AG10803 (cell line): ENCODE measurements at places on chromosomes 7 and 10.

GRCh38 chr7:64463636-64464375 is 99.1 kb downstream of the ZNF680 start:
- DNase-seq, result peak; percentile 58

DNA sequence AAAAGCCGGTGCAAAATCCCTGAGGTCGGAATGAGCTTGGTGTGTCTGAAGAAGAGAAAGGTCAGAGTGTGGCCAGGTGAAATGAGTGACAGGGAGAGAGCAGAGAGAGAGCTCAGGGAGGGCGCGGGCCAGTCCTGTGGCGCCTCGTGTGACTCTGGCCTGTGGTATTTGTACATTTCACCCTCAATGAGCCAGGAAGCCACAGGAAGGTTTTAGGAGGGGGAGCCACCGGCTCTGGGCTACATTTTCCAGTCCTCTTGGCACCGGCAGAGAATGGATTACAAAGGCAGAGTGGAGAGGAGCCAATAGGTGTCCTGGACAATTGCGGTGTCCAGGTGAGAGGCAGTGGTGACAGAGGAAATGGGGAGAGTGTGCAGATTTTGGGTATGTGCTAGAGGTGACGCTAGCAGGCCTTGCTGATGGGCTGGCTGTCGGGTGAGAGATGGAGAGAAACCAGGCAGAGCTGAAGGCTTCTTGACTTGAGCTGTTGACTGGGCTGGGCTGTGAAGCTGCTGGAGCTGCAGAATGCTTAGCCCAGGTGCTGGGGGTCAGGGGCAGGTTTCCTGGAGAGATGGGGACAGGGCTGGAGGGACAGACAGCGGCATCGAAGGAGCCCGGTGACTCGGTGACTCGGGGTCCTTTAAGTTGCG is 38.1 kb downstream of the COL13A1 start:
- peak; percentile 63 for DNase-seq

GRCh38 chr10:5812283-5813090 is 747 bp downstream of the GDI2 start:
- peak; percentile 16 for DNase-seq

DNA sequence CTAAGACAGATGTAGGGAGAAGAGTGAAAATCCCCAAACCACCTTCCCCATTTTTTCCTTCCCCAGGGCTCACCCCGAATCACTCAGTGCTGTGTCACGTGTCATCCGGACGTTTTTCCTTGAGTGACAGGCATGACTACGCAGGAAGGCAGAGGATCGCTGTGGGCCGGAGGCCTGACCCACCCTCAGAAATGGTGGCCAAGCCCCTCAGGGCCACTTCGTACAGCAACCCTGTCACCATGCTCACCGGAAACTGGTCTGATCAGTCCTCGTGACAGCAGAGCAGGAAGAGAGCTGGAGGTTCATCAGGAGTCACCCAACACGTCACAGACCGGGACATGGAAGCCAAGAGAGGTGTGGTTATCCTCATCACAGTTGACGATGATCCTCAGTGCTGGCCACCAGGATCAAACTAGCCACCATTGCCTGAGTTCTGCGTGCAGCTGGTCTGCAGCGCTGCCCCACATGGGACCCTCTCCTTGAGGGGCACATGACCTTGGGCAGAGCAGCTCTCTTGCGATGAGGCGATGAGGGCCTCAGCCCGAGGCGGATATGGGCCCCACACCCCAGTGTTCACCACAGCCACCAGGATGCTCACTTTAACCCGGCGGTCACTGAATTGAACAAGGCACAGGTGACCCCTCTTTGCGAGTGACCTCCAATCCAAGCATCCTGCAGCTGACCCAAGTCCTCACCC is 99.3 kb upstream of the INSIG1 start:
- DNase-seq, result no peak

DNA sequence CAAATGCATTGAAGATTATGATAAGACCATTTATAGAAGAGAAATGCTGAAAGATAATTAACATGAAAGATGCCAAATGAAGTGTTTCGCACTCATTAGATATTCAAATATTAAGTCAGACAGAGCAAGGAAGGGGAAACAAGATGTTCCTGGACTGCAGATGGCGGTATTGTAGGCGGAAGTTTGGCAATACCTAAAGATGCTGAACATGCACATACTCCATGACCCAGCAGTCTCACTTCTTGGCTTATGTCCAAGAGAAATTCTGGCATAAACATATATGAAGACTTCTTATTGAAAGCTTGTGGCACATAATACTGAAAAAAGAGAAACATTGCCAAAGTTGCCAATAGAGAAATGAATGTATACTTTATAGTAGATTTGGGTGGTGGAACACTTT is 325.4 kb upstream of the SEMA3C start:
- peak; percentile 13 for DNase-seq

DNA sequence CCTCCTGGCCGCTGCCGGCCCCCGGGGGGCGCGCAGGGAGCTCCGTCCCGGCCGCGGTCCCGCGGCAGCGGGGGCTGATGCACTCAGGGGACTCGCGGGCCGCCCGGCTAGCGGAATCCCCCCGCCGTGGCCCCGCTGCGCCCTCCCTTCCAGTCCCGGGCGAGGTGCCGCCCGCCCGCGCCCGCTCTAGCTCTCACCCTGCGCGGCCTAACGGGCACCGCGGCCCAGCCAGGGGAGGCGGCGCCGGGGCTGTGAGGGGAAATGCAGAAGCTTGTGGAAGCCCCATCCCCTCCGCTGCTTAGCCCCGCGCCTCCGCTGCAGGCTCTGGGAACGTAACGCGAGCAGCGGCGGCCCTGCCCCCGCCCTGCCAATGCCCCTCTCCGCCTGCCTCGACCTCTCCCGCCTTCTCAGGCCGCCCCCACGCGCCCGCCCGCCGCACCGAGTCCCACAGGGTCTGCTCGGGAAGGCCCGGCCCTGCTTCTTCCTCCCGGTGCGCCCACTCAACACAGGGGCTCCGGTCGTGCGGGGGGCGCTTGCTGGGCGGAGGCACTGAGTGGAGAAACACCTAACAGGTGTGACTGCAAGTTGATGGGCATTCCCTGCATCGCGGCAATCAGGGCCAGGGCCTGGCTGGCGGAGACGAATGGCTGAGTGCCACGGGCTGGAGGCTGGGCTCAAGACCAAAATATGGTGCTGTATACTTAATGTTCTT is 384 bp upstream of the TMEM229A start:
- DNase-seq, result no peak

GRCh38 chr7:4051696-4052095 is 630.4 kb upstream of the FOXK1 start:
- DNase-seq, result no peak

DNA sequence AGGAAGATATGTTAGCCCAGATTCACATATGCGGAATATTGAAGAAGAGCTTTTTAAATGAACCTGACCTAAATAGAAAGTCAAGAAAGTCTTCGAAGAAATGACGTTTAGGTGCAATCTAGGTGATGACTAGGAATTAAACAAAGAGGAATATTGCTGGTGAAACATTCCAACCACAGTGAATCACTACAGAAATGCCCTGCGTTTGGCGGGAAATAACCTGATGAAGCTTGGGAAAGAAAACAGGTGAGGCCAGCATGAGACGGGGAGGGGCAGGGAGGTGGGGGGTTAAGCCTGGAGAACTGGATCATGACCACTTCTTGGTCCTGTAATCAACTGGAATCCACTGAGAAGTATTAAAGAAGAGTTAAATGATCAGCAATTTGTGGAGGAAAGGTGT is 299.4 kb upstream of the VSTM2A start:
- no peak for DNase-seq

DNA sequence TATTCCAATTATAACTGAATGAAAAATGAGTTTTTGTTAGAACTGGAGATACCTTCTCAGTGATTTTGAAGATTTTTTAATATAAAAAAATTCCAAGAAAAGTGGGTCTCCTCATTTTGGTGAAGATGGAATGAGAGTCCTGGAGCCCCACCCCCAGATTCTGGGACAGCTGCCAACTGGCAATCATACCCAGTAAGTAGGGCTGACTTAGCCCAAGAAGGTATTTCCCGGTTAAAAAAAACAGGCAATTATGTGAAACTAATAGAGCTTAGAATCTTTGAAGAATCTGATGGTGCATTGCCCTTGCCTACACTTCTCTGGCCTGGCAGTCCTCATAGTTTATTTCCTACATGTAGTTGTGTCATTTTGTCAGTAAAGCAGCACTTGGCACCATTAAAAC is 52.8 kb upstream of the VWDE start:
- DNase-seq, result no peak

DNA sequence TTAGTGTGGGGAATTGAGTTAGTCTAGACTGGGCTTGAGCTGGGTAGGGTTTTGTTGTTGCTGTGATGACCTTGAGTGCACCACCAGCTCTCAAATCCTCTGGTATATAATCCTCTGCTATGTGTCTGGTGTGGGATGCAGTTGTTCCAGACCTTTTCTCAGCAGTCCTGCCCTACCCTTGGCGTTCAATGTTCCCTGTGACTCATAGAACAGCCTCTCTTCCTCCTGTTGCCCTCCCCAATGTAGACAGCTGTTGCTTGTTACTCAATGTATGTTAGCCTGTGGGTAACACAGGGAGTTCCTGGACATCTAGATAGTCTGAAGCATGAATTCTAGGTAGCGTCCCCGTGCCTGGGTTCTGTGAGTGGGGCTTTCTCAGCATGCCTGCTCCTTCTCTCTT is 19.8 kb downstream of the ACBD7 start:
- peak; percentile 46 for DNase-seq

DNA sequence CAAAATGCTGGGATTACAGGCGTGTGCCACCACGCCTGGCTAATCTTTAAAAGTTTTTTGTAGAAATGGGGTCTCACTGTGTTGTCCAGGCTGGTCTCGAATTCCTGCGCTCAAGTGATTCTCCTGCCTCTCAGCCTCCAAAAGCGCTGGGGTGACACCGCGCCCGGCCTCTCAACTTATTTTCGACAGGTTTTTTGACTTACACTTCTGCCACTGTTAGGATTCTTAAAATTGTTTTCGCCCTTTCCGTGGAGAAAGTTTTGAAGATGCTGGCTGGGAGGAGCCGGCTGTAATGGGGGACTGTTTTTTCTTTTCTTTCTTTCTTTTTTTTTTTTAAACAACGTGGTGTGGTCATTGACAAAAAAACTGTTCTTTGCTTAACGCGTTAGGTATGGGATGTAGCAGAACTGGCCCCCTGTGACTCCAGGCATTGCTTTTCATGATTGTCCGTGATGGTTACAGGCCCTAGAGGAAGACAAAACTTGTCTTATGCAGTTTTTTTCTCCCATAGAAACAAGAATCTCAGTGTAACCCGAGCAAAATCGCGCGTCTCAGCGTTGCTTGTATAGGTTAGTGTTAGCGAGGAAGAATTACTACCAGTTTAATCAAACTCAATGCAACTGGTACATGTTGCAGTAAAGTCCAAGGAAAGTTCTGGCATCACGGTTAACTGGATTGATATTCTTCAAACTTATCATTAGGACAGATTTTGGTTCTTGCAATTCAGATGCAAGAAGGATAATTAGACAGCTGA is 72.2 kb downstream of the DAGLB start:
- peak; percentile 26 for DNase-seq

DNA sequence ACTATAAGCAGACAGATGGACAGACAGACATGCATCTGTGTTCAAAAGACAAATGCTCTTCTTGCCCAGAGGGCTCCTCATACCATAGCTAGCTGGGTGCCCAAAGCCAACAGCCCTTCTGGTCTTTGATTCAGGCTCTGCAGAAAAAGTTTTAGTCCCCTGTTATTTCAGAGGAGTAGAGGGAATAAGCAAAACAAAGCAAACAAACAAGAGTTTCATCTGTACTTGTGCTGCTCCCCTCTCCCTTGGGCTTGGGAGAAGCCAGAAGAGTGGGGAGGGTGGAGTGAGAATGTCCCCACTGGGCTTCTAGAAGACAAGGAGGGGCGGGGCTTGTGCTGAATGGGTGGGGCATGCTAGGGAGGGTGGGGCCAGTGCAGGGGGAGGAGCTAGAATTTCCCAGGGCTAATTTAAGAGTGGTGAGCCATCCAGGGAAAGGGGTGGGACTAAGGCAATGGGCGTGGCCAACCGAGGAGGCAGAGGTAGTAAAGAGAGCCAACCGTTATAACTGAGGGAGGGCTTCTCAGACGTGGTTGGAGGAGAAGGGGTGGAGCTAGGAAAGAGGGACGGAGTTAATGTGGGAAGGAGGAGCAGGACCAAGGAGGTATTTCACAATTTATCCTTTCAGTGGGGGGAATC is 101.2 kb upstream of the MGMT start:
- no peak for DNase-seq

GRCh38 chr7:11427686-11428273 is 404.2 kb downstream of the THSD7A start:
- DNase-seq, result peak; percentile 63

DNA sequence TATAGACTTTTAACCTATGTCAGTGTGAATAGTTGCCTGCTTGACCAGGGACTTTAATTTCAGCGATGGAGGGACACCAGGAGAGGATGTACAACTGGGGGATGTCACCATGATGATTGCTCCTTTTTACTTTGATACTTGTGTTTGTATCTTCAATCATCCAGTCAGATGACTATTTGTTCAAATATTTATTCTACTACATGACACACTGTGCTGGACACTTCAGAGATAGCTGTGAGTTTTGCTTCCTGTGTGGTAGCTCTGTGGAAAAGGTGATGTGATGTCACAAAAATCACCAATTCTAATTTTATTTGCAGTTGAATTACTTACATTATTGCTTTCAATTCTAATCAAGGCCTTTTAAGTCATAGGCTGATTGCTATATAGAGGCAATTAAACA is 62.7 kb upstream of the CREB5 start:
- DNase-seq, result no peak

DNA sequence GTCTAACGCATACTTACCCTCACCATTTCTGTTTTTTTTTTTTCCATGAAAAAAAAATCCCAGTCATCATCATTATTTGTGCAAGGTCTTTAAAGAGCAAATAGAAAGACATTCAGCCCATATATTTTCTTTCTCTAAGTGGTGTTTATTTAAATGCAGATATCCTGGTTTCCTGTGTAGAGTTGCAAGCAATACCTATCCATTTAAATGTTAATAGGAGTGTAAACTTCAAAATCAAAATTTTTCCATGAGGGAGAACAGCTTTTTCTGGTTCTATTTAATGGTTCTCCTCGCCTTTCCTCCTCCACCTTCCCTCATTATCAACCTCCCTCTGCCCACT is 120.1 kb upstream of the AGK start:
- no peak for DNase-seq

DNA sequence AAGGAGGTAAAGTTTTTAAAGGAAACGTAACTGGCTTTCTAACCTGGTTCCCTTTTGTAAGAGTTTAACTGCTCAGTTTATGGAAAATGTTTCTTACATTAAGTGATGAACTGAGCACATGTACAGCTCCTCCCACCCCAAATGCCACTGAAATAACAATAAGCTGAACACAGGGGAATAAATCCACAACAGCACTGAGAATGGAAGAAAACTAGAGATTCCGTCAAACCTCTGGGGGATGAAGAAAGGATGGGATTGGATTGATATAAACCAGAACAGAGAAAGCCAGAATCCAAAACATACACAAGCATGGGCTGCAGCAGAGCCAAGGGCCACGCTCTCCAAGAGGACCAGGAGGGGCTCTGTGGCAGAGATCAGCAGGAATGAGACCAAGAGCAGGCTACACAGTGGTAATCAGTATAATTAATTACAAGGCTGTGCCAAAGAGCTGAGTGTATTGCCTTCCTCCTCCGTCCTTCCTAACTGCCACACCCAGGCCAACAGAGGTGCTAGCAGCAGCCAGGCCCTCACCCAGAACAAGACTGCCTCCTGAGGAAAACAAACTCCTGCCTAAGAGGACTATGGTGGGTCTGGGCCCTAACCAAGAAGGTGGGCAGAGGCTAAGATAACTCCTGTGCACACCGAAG is 73.9 kb downstream of the KIAA1549 start:
- no peak for DNase-seq

- no peak for DNase-seq
Measured at GRCh38 chr10:47181052-47181849, 118.7 kb upstream of the GDF10 start.
